ENCODE measurements at places on chromosomes 7 and 10.
A peak's percentile ranks its signal among the peaks of the same experiment; 100 is the strongest.

- DNase-seq, result no peak
Observed at GRCh38 chr10:83917537-83918506, 221.5 kb upstream of the GHITM start.

- DNase-seq, result no peak
Observed at GRCh38 chr10:35050568-35050967, 39.6 kb downstream of the CUL2 start.

- DNase-seq, result no peak
Observed at GRCh38 chr10:84599254-84599653, 270.9 kb downstream of the CCSER2 start.

DNA sequence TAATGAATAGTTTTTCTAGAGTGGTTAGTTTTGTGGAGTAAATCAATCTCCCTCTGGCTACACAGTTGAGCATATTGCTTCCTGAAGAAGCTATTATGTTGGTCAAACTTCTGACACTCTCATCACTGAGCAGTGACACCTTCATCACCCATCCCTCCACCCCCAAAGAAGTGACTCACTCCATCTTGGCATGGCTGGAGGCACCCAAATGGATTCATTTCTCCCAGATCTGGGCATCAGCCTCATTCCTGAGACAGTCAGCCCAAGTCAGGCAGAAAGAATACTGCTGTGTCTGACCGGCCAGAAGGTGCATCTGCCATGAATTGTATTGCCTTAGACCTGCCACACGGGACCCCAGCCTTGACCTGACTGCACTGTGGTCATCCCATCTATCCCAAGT, 117.0 kb upstream of the HABP2 start:
- DNase-seq, result no peak

DNA sequence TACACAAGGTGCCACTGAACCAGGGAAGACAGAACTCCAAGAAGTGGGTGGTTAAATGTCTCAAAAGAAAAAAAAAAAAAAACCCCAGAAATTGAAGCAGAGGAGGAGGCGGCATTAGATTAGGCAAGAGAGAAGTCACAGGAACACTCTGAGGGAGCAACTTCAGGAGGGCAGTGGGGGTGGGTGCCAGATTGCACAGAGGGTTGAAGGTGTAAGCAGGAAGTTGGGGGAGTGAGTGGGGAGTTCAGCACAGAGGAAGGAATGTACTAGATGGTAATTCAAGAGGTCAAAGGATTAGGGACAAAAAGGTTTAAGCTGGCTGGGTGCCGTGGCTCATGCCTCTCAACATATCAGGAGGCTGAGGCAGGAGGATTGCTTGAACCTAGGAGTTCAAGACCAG, 110.0 kb upstream of the PDLIM1 start:
- DNase-seq, result no peak

GRCh38 chr10:96406091-96406490, 47.3 kb upstream of the OPALIN start:
- no peak for DNase-seq

- DNase-seq, result no peak
Observed at GRCh38 chr10:102422545-102423129, 2.0 kb downstream of the FBXL15 start.

GRCh38 chr10:104842704-104843103, 201.6 kb downstream of the SORCS3 start:
- DNase-seq, result no peak

DNA sequence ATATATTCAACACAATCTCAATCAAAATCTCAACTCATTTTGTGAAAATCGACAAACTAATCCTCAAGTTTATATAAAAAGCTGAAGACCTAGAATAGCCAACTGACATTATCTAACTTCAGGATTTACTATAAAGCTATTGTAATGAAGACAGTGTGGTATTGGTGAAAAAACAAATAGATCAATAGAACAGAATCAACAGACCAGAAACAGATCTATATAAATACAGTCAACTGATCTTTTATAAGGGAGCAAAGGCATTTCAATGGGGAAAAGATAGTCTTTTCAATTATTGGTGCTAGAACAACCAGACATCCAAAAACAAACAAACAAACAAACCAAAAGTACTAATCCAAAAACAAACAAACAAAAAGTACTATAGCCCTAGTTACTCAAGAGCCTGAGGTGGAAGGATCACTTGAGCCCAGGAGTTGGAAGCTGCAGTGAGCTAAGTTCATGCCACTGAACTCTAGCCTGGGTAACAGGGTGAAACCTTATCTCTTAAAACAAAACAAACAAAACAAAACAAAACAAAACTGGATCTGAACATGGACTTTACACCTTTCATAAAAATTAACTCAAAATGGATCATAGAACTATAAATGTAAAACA, 26.6 kb upstream of the AKR1D1 start:
- no peak for DNase-seq

- DNase-seq, result peak; percentile 34
Observed at GRCh38 chr7:131007439-131008330, 273.7 kb upstream of the KLF14 start.

- no peak for DNase-seq
Observed at GRCh38 chr7:121197455-121197854, 131.3 kb upstream of the WNT16 start.
